Renal pelvis (tissue), 12 donors: ENCODE measurements at places on chromosomes 7 and 10. TPM values are rescaled to one million over a fixed set of nuclear protein-coding genes. Genes with fewer than 3 reads are reported as not detected.

The HIPK2 gene
- 118 TPM for polyA plus RNA-seq

DNA sequence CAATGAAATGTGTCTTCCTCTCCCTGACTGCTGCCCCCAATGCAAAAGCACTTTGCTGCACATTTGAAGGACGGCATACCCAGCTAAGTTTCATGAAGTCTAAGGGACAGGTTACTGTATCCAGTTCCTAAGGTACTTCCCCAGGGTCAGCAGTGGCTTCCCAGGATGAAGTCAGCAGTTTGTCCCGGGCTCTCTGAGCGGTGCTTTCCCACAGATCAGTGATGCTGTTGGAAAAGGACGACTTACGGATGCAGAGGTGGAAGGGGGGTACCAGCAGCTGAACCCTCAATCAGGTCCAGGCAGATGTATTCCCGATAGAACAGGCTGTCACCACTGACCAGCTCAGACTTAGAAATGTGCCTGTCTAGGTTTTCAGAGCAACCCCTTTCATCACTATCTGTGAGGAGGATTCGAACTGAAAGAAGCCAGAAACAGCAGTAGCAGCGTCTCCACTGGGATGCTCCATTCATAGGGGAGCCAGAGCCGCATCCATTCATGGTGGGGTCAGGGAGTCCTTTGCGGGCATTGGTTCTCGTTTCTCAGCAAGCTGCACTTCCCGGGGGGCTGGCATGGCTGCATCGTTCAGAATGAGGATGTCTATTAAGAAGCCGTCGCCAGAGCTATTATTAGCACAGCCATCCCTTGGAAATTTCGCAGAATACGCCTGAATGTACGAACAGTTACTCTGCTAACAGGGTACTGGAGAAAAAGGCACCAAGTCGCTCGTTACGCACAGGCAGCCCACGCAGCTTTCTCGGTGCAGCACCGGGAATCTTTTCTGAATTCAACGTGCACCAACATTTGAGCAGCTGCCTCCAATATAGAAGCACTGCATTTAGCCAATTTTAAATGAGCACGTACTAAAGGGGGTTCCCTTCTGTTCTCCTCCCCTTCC lies 303.7 kb downstream of the PRPF18 start:
- DNase-seq, result no peak

GRCh38 chr7:25158966-25159365 lies 33.9 kb upstream of the CYCS start:
- DNase-seq, result no peak

DNA sequence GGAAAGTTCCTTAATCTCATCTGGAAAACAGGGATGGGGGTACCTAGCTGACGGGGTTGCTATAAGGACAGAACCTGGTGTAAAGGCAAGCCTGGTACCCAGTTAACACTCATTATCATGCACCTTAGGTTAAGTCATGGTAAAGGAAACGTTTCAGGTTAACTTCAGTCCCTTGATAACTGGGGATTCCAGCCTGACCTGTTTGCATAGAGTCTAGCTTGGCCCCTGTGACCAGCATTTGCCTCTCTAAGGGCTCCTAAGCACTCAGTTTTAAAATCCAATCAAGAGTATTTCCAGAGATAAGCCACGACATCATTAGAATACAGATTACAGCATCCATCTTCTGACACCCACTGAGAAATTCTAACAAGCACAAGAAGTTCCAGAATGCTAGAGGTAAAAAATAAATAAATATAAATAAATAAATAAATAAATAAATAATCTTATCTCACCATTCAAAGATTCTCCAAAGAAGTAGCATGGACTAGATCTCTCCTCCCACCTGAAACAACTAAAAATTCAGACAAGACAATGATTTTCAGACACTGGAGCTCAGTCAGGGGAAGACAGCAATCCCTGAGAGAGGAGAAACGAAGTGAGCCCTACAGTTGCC lies 184.6 kb downstream of the KCNMA1 start:
- DNase-seq, result no peak

- no peak for DNase-seq
Observed at GRCh38 chr10:22684699-22685098, 29.7 kb downstream of the PIP4K2A start.

The TWIST1 gene
- 5.3 TPM for polyA plus RNA-seq

The HGF gene
- 3.2 TPM for polyA plus RNA-seq

GRCh38 chr7:83119494-83119893 lies 43.2 kb downstream of the PCLO start:
- no peak for DNase-seq

GRCh38 chr7:77413861-77414424 lies 2.2 kb downstream of the GSAP start:
- no peak for DNase-seq

The VENTX gene
- polyA plus RNA-seq, result 0.14 TPM

DNA sequence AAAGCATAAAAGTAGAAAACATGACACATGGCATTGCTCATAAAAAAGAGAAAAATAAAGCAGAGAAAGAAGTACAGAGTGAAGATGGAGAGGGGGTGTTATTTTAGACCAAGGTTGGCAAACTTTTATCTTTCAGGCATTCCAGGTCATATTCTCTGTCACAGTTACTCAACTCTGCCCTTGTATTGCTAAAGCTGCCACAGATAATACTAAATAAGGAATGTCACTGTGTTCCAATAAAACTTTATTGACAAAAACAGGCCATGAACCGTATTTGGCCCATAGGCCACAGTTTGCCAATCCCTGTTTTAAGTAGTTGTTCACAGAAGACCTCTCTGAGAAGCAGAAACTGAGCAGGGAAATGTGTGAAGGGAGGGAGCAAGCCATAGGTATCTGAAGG lies 167.4 kb downstream of the GLI3 start:
- DNase-seq, result no peak

DNA sequence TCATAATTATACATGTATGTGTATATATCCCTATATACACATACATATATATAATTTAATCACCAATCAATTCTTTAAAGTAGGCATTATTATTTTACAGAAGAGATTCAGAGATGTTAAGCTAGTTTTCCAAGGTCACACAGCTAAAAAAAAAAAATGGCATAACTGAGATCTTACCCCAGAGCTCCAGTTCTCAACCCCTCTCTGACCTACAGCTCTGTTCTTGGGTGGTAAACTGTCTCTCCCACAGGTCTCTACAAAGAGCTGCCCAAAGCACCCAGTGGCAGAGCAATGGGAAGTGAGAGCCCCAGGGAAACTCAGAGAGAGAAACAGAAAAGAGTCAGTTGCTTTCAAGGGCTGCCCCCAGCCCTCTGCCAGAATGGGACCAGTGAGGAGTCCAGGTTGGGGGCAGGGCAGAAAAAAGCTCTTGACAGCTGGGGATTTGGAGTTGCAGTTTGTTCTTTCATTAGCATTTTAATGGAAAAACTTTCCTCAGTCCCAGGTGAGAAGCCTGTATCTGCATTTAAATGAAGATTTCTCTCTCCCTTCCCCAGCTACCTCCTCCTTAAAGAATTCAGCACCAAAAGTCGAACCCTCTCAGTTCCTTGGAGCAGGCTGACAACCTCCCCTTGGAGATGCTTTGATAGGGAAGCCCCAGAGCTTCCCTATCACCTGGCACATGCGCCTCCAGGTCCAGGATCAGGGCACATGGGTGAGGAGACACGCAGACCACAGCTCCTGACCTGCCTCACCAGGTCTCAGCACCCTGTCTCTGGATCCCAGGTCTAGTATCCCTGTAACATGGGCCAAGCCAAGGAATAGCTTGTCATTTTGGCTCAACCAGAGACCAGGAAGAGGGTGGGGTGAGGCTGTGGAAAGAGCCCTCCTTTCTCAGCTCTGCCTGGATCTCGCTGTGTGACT lies 388.1 kb downstream of the PLXNA4 start:
- no peak for DNase-seq

The SVIL gene
- polyA plus RNA-seq, result 40.7 TPM

DNA sequence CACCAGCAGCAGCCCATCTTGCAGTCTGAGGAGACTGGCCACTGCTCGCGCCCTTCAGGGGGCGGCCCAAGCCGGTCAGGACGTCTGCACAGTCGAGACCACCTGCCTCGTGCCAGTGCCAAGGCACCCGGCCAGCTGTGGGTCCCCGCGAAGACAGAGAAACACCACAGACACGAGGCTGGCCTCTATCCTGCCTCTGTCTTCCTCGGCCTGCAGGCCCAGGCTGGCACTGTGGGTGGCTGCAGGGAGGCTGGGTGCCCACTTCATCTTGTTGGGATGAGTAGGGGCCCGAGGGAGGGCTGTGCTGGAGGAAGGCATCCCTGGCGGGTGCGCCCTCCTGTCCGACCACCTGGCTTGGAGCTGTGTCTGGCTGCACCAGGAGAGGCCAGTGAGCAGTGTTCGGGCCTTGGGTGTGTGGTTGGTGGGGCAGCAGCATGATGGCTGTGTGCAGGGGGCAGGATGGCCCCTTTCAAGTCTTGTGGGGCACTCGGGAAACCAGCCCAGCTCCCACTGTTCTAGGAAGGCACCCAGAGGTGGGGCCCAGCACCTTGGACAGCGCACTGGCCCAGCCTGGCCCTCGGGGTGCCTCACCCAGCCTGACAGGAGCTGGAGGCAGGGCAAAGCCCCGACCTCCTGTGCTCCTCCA lies 7.3 kb downstream of the DPYSL4 start:
- DNase-seq, result no peak

DNA sequence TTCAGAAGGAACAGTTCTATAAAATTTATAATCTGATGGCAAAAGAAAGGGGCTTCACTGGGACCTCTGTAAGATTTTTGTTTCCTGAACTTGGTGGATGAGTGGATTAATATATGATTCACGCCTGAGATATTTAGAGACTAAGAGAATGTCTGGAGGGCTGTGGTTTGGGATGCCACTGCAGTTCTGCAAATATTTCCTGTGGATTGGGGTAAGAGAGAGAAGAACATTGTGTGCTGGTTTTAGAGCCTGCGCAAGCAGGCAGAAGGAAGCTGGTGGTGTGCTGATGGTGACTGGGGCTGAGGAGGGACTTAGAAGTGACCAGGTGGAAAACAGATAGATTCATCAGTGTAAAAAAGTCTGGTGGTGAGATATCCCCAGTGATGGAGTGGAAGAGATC lies 87.0 kb downstream of the SUGCT start:
- DNase-seq, result no peak

- DNase-seq, result peak; percentile 79
Observed at GRCh38 chr7:151410405-151411390, 860 bp upstream of the WDR86 start.

The GBX1 gene
- 0.34 TPM for polyA plus RNA-seq

DNA sequence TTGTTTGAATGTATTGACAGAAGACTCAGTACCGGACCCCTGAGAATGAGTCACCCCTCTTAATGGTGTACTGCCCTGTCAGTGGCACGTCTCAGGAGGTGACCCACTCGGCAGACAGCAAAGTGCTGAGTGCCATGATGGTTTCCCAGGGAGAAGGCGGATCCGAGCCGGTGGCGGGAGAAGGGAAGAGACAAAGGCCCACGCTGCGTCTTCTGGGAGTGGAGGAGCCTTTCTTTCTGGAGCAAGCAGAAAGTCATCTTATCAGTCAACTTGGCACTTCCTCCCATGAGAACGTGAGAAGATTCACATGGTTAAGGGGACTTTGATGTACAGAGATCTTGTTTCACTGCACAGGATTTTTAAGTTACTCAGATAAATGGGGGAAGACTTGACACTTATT lies 14.6 kb upstream of the PPP2R2D start:
- DNase-seq, result no peak

The NEUROG3 gene
- polyA plus RNA-seq, result not detected

The CYP3A5 gene
- polyA plus RNA-seq, result 2.7 TPM

The COBL gene
- polyA plus RNA-seq, result 17.9 TPM

- no peak for DNase-seq
Observed at GRCh38 chr7:23183279-23184012, 1.6 kb downstream of the NUP42 start.

GRCh38 chr7:537911-538634 lies 18.4 kb upstream of the PDGFA start:
- DNase-seq, result no peak

- no peak for DNase-seq
Observed at GRCh38 chr7:101220295-101220694, 2.3 kb downstream of the ZNHIT1 start.

The CBLL1 gene
- polyA plus RNA-seq, result 32.0 TPM

The CCNY gene
- 102 TPM for polyA plus RNA-seq

DNA sequence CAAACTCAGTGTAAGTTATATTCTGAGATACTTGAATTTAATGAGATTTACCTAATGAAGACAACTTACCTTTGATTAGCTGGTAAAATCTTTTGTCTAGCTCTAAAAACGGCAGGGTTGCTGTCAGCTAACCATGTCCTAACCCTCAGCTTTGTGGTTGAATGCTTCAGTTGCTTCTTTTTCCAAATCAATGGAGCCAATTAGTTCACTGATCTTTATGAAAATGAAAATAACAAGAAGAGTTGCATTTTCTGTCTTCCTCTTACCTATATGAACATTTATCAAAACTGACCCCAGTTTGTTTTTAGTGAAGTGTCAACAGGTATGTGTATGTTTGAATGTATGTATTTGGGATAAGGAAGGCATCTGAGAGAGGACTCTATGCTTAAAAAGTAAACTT lies 253.1 kb upstream of the MTPN start:
- DNase-seq, result no peak

GRCh38 chr7:23353172-23353571 lies 54.0 kb downstream of the MALSU1 start:
- DNase-seq, result no peak
